Activated CD8-positive, alpha-beta T cell treated with anti-CD3 and anti-CD28 coated beads, Interleukin-2, amount 10 ng/mL, durations not matched to agents 7 days and 5 days (primary cell): ENCODE measurements at places on chromosomes 7 and 10. TPM values are rescaled to one million over a fixed set of nuclear protein-coding genes. Genes with fewer than 3 reads are reported as not detected.

DNA sequence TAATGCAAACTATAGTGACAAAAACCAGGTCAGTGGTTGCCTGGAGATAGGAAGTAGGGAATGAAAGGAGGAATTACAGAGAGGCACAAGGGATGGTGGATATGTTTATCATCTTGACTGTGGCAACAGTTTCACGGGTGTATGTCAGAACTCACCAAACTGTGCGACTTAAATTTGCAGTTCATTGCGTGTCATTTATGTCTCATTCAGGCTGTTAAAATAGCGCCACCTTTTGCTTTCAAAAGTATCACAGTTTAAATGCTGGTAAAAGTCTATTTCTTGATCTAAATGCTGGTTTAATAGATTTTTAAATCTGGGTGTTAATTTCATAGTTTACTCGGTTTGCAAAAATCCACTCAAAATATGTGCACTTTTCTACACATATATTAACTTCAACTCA, 51.0 kb downstream of the PTTG1IP2 start:
- DNase-seq, result no peak

DNA sequence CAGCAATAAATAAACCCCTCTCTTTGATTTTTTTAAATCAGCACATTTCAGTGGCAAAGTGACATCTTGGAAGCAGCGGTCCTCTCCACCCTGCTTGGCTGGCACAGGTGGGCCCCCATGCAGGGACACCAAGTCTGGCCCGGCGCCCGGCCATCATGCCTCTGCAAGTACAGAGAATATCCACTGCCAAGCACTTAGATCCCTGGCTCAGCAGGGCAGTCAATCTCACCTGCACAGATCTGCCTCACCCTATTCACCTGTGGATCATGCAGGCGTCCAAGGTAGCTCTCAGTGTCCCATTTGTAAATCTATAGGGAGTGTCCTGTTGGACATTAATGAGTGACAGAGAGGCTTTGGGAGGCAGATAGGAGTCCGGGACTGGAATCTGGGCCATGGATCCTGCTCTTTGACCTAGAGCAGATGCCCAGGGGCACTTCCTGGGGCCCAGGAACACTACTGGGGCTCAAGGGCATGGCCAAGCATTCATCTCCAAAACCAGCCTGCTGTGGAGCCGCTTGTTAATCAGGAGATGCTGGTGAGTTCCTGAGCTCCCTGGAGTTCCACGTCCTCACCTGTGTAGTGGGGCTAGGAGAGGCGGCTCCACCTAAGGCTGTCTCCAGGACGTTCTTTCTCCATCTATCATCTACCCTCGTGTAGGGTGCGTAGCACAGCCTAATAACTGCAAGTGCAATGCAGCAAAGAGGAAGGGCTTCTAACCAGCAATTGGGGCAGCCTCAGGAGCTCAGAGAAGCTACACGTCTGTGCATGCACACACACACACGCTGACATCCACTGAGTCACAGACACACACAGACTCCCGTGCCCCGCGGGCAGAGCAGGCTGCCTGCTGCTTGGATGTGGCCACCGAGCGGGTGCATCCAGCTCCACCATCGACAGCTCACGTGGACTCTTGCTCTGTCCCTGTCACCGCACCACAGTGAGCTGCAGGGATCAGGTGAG, 123.6 kb downstream of the OAT start:
- no peak for DNase-seq

GRCh38 chr7:37107047-37107750, 341.5 kb downstream of the ELMO1 start:
- no peak for DNase-seq

GRCh38 chr7:42135728-42136127, 101.3 kb downstream of the GLI3 start:
- no peak for DNase-seq

DNA sequence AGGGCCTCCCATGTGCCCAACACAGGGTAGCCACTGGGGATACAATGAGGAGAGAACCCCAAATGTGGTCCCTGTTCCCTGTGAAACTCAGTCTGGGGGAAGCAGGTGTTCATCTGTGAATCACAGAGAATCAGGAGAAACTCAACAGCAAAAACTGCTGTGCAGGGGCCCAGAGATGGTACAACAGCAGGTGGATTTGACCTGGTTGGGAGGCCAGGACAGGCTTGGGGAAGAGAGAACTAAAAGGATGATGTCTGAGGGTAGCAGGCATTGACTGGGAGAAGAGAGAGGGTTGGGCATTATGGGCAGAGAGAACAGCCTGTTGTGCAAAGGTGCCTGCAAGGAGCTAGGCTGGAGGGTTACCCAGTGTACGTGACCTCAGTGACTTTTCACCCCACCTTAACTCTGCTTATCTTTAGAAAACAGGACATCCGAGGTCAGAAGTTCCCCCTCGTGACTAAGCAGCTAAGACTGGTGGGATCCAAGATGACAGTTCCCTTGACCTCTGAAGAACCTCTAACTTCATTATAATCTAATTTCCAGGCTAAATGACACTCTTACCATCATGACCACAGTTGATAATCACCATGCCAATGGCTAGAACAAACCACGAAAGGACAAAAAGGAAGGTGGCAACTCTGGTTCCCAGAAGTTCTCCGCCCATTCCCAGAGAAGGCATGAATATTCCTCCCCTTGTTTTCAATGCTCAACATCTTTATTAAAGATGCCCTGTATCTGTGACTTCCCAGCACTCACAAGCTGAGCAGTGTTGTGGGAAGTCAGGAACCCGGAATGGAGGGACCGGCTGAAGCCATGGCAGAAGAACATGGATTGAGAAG, 5.1 kb upstream of the ADAMTS14 start:
- no peak for DNase-seq

GRCh38 chr10:97805096-97805884, 33.5 kb upstream of the SFRP5 start:
- no peak for DNase-seq

GRCh38 chr7:36441344-36442022, 51.8 kb downstream of the ANLN start:
- DNase-seq, result no peak

Gene LUC7L2
- 131 TPM for total RNA-seq

Gene RPEL1
- not detected for total RNA-seq

Gene CALML3
- not detected for total RNA-seq
